RWPE1 (cell line): ENCODE measurements at places on chromosomes 4 and X.

GRCh38 chrX:133697656-133698055 is 282.4 kb upstream of the GPC4 start:
- DNase-seq = no peak

DNA sequence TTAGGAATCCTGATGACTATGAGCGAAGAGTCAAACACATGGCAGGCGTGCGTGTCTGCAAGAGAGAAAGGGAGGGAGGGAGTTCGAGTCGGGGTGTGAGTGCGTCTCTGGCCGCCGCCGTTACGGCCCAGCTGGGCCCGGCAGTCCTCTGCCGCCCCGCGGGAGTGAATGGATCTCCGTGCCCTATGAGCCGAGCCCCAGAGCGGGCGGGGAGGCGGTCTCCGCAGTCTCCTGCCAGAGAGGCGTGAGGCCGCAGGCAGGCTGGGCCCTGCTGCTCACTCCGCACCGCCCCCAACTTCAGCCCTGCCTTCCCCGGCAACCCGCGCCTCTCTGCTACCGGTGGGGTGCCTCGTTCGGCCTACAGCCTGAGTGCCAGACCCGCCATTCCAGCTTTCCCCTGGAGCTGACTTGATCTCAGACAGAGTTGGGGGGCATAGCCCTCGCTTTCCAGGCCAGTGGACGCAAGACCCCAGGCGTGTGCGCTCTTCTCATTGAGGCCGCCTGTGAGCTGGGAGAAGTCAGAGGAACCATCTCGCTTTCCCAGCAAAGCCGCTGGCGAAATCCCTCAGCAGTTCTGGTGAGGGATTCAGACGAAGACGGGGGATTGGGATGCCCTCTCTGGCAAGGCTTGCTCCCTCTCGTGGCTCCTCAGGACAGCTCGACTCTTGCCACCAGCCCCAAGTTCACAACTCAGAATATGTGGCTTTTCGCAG is 1.4 kb downstream of the SLC16A2 start:
- DNase-seq = peak; percentile 38

- no peak for DNase-seq
Observed at GRCh38 chr4:129966175-129966574, 870.2 kb downstream of the C4orf33 start.

DNA sequence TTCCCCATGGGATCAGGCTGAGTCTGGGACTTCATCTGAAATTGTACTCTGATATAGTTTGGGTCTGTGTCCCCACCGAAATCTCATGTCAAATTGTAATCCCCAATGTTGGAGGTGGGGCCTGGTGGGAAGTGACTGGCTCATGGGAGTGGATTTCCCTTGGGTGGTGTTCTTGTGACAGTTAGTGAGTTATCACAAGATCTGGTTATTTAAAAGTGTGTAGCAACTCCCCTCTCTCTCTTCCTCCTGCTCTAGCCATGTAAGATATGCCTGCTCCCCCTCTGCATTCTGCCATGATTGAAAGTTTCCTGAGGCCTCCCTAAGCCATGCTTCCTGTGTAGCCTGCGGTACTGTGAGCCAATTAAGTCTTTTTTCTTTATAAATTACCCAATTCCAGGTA is 61.0 kb downstream of the RASGEF1B start:
- DNase-seq = no peak

- DNase-seq = peak; percentile 82
Observed at GRCh38 chr4:113645771-113646441, 115.6 kb downstream of the CAMK2D start.

DNA sequence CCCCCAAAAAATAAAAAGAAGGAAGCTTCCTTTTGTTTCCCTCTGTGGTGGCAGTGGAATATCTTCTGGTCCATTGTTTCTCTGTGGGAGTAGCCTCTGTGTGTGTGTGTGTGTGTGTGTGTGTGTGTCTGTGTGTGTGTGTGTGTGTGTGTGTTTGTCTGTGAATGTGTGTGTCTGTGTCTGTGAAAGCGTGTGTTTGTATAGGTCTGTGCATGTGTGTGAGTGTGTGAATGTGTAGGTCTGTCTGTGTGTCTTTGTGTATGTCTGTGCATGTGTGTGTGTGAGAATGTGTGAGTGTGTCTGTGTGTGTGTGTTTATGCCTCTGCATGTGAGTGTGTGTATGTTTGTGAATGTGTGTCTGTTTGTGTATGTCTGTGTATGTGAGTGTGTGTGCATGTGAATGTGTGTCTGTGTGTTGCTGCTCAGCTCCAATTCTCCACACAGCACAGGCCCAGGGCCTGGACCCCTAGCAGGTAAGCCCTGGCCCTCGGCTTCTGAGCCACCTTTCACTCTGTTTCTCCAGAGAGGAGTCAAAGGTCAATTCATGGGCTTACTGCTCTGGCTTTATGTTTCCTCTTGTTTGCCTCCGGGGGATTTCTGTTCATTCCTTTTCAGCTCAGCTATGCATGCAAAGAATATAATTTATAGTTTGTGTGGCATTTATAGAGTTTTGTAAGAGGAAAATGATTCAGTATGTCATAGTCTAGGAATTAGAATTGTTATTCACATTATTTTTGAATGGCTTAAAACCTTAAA is 89.8 kb downstream of the UCHL1 start:
- peak; percentile 65 for DNase-seq

- no peak for DNase-seq
Observed at GRCh38 chrX:87636533-87636932, 118.9 kb downstream of the KLHL4 start.

DNA sequence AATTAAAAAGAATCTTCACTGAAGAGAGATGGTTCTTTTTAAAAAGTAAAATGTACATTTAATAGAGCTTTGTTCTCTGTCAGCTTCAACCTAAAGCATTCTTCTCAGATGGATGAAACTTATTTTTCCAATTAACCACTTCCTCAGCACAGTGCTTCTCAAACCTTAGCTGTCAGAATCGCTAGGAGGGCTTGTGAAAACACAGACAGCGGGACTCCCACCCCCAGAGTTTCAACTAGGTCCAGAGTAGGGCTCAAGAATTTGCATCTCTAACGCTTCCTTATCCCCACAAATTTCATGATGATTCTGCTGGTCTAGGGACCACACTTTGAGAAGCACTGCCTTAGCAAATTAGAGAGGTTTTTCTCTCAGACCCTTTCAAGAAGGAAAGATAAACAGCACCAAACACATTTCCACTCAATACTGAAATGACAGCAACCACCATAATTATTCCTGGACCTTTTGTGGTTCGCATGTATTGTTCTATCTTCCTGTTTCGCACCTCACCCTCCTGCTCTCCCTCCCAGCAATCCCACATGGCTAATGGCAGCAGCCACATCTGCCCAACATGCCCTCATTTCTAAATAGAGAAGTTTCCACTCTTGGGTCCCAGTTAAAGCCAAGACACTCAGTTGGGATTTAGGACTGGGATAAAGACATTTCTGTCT is 73.2 kb downstream of the ZNF827 start:
- no peak for DNase-seq

DNA sequence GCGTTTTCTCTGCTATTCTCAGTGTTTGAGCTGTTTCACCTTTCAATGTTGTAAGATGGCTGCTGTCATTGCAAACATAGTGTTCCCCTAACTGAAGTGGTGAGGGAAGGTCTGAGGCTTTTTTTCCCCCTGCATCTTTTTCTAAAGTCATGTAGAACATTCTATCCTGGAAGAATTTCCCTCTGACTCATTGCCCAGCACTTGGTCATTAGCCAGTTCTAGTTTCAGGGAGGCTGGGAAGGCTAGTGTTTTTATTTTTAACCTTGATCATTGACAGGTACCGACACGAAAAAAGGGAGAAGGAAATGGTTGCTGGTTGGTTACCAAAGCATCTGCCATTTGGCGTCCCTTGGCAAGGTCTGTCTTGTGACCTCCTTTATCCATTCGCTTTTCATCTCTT is 6.6 kb downstream of the LANCL3 start:
- DNase-seq = no peak

GRCh38 chr4:113455061-113455460 is 306.5 kb downstream of the CAMK2D start:
- no peak for DNase-seq

GRCh38 chr4:9942921-9943600 is 78.2 kb downstream of the SLC2A9 start:
- no peak for DNase-seq

DNA sequence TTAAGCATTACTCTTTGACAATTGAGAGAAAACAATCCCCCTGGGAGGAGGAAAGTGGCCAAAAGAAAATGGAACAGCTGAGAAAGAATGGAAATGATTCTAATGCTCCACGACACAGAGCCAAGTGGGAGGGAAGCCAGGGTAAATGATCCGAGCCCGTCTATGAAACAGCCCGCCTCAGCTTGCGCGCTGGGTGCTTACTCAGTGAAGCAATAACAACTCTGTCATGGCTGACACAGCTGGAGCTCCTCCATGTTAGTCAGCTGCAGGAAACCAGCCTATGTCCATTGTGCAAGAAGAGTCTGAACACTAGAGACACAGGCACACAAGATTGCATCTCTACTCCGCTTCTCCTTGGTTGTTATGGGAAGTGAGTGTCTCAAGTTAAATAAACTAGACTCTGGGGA is 19.3 kb downstream of the NOA1 start:
- DNase-seq = peak; percentile 75
